ENCODE measurements at places on chromosomes 12 and 14.

DNA sequence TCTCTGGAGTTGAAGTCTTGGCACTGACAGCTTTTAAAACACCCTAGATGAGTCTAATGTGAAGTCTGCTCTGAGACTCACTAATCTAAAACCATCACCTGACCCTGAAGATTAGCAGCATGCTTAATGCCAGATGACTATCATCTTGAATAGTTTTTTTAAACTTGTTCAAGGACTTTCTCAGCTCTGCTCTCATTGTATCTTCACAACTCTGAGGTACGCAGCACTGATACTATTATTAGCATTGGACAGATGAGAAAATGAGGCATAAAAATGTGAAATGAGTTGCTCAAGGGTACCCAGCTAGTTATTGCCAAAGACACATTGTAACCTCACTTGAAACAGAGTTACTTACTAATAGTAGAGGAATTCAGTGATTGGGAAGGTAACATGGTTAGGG lies 4.8 kb downstream of the SLC38A1 start:
- no peak for DNase-seq

DNA sequence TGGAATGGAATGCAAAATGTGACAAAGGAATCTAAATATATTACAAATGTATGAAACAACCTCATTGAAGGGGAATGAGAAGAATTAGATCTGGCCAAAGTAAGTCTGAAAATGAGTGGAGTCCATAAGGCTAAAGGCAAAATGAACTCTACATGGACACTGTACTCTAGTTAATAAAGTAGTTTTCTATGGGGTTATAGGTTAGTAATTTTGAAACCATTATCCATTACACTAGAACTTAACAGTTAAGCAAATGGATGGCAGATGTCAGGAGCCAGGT lies 222.1 kb downstream of the NUAK1 start:
- no peak for DNase-seq

DNA sequence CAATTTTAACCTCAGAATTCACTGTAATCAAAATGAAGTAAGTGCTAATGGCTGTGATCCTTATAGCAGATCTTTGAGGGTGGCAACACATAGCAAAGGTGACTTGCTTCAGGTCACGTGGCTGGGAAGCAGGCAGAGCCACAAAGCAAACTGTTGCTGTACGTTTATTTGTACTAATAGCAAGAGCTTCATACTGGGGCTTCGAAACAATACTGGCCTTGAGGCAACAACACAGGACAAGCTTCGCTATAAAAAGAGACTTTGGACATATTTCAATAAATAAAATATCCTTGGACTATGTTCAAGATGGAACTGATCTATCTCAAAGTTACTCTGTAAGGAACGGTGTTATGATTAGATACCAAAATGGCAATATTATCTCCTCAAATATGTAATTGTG lies 44.6 kb downstream of the MSRB3 start:
- no peak for DNase-seq

GRCh38 chr12:30696486-30696885 lies 817 bp upstream of the IPO8 start:
- DNase-seq: no peak

GRCh38 chr14:44700694-44701093 lies 193.6 kb upstream of the FSCB start:
- no peak for DNase-seq

DNA sequence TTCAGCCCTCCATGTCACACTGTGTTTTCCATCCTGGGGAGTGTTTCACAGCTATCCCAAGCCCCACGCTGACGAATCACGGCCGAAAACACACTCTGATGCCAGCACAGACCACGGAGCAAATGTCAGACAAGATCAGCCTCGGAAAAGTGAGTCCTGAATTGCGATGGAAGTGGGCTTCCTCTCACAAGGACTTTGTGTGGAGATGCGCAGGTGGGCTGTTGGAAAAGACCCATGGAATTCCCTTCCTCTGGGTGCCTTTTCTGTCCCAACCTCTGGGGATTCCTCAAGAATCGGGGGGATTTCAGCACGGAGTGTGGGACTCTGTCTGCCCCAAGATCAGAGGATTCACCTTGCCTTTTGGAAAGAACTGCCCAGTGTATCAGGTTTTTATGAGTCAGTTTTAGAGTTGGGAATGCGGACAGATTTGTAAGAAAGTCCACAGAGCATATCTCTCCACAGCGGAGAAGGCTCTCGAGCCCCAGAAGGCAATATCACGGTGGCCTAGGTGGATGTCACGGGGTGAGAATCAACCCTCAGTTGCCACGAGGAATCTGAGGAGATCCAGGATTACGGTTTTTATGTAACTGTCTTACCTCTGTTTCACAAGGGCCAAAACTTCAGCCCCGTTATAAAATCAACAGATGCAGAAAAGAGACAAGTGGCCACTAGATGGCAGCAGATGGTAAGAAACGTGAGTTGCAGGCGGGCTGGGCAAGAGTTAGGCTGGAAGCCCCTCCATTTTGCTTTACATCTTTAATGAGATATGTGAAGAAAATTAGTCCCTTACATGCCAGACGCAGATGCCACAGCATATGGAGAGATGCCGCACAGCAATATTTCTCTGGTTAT lies 201.9 kb downstream of the DAD1 start:
- no peak for DNase-seq

- no peak for DNase-seq
These were observed 103.2 kb upstream of the MDGA2 start for GRCh38 chr14:47778631-47779030.

DNA sequence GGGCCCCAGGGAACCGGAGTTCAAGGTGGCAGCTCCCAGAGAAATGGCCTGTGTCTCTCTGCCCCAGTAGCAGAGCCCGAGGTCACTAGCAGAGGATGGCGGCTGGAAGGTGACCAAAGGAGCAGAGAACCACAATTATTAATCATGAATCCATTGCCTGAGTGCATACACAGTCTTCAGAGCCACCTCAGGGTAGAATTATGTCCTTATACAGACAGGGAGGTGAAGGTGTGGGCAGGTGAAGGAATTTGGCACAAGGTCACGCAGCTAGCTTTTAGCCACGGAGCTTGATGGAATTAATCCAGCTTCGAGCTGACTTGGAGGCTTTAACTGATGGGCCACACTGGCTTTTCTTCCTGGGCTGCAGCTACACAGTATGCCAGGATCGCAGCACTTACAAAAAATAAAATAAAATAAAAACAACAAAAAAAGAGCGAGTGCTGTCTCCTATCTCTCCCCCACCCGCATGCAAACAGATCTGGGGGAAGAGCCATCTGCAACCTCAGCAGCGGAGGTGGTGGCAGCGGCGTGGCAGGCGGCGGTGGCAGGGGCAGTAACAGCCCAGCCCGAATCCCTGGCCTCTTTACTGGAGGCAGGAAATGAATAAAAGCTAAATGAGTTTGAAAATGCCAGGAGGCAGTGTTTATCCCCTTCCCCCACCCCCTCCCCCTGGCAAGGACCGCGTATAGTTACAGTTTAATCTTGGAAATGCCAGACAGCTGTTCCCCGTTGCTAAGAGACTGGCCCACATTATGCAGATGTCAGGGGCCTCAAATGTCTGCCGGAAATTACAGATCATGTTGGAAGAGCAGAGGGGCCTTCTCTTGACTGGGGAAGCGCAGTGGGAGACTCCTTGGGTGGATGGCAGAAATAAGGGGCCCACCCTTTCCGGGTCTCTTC lies 93.5 kb downstream of the LRRC74A start:
- no peak for DNase-seq

DNA sequence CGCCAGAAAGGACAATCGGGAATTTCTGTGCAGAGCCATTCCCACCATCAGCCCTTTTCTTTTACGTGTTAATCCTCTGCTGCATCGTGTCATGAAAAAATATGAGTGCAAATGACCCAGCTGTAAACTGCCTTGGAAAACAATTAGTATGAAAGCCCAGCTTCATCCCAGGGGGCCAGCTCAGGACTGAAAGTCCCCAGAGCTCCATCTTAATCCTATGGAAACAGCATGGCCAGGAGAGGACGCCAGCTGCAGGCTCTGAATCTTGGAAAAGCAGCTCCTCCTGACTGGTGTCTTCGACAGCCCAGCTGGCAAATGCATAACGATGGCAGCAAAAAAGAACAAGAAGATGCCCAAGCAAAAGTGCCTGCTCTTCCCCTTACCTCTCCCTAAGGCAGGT lies 191.5 kb downstream of the NTF3 start:
- no peak for DNase-seq

DNA sequence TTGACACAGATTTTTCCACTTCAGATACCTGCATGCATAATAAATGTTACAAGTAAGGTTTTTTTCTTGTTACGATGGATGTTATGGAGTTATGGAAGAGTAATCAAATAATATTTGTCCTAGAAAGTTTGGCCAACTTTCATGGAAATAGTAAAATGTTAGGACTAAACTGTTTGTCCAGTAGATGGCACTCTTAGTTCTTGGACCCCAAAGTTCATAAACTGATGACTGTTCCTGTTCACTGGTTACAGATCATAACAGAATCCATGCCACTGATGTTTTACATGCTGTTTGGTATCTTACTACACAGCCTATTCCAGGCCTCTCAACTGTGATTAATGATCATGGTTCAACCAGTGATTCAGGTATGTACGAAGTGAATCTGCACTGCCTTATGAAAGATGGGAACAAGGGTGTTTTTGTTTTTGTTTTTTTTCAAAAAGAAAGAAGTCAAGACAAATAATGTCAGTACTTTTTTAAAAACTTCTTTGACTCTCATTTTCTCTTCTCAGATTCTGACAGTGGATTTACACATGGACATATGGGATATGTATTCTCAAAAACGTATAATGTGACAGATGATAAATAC lies 48.8 kb upstream of the SLCO1C1 start:
- DNase-seq: no peak

- DNase-seq: no peak
These were observed 16.9 kb downstream of the BEST3 start for GRCh38 chr12:69682110-69682755.

GRCh38 chr12:77577791-77578190 lies 252.9 kb upstream of the NAV3 start:
- no peak for DNase-seq

- no peak for DNase-seq
These were observed 42.6 kb downstream of the UTP20 start for GRCh38 chr12:101322480-101322879.

DNA sequence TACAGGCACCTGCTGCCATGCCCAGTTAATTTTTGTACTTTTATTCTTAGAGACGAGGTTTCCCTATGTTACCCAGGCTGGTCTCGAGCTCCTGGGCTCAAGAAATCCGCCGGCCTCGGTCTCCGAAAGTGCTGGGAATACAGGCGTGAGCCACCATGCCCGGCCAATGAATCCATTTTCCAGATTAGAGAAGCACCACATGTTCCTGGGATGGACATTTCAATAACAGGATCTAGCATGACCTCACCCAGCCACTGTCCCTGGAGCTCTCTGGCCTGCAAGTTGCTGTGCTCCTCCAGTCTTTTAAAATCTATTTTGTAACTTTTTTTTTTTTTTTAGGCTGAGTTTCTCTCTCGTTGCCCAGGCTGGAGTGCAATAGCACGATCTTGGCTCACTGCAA lies 2.2 kb downstream of the GPR132 start:
- DNase-seq: no peak

- DNase-seq: no peak
These were observed 121.5 kb downstream of the MNAT1 start for GRCh38 chr14:60856111-60856510.

- DNase-seq: no peak
These were observed 2.3 kb upstream of the KRT5 start for GRCh38 chr12:52522346-52523011.

- DNase-seq: no peak
These were observed 35.2 kb upstream of the PCNX1 start for GRCh38 chr14:70871863-70872677.

DNA sequence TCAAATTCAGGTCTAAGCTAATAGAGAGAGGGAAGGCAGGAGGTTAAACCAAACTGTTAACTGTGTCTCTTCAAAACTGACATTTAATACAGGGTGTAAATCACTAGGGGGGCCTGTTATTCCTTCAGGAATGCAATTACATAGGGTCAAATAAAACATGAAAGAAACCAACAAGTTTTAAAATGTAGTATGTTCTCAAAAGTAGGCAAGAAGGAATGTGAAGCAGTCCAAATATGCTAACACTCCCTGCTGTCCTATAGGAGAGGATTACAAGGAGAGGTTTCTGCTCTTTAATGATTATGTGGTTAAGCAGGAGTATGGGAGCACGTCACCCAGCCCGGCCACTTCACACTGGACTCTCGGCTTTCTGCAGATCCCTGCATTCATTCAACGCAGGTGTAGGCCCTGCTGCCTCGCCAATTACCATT lies 42.5 kb upstream of the BMP4 start:
- DNase-seq: no peak

GRCh38 chr14:99831303-99831702 lies 38.1 kb downstream of the EML1 start:
- DNase-seq: no peak

DNA sequence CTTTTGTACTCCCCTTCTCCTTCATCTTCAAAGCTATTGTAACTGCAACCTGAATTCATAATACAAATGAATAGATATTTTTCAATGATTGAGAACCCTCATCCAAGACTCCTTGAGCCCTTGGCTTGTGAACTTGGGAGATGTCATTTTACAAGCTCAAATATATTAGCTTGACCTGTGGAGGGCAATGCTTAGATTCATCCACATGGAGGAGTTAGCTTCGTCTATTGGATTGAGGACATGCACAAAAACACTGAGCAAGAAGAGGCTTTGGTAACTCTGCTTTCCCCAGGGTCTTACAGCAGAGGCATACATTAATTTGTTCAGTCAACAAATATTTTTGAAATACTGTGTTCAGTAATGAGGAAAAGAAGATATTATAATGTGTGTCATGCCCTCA lies 101.1 kb downstream of the OTOGL start:
- no peak for DNase-seq

DNA sequence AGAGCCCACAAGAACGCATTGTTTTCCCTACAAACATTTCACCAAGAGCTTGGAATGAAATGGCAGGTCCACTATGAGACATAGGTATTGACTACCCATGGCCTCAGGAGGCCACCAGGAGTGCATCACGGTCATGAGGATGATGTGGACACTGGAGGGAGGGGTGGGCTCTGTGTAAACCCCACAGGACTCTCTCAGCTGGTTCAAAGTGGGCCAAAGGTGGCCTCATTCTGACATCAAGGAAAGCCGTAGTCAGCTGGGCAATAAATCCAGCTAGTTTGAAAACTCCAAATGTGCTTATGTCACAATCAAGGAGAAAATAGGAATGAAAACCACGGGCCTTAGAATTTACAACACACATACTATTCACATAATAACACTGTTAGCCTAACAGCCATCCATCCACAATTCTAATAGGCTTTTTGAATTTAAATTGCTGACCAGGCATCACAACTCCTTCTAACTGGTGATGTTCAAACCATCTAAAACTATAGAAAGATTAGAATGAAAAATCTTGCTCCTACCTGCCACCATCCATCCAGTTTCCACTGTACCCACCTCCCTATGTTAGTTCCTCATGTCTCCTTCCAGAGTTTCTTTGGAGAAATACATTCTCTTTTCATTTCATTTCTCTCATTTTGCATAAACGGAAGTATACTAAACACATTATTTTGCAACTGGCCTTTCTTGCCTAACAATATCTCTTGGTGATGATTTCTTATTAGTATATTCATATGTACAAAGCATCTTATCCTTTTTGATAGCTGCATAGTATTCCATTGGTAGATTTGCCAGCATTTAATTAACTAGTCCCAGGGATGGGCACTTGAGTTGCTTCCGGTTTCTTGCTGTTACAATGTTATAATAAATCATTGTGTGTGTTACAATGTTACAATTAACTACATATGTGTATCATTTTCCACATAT lies 21.5 kb downstream of the CMKLR1 start:
- no peak for DNase-seq

Measured in activated T-cell treated with anti-CD3 and anti-CD28 coated beads for 24 hours (primary cell).